ENCODE measurements at places on chromosomes 12 and 14.

GRCh38 chr14:29900609-29901350, 26.9 kb downstream of the PRKD1 start:
- DNase-seq, result no peak

DNA sequence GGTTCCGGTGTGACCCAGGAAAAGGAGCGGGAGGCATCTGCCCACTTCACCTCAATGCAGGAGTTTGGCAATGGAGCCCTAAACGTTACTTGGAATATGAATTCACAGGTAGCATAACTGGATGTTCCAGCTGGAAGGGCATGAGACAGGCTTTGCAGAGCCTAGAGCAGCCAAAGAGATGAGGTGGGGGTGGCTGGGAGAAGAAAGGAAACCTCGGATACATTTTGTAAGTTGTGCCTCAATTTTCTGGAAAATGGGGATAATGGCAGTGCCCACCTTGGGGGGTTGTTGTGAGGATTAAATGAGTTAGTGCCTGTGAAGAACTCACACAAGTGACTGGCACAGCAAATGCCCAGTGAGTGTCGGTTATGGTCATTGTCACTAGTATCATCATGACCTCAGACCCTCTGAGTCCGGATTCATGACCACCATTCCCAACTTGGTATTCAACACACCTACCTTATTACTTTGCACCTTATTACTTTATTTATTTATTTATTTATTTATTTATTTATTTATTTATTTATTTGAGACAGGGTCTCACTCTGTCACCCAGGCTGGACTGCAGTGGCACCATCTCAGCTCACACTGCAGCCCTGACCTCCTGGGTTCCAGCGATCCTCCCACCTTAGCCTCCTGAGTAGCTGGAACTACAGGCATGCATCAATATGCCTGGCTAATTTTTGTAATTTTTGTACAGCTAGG, 56.0 kb downstream of the CLMN start:
- DNase-seq, result no peak

DNA sequence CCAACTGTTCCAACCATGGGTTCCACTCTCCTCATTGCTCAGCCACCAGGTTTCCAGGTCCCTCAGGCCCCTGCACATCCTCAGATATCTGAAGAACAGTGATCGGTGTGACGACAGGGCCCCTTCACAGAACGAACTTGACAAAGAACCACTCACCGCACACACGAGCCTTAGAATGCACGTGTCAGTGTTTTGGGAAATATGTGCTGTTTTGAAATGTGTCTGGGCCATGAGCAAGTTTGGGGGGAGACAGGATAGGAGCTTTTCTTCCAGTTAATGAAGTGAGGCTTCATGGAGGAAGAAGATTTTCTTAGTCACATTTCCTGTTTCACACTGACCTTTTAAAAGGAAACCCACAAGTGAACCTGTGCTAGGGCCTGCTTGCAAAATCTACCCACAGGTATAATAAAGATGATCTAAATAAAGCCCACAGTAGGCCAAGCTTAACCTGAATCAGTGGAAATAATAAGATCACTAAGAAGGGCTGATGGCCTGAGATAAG, 58.6 kb downstream of the ZFP36L1 start:
- DNase-seq, result no peak

DNA sequence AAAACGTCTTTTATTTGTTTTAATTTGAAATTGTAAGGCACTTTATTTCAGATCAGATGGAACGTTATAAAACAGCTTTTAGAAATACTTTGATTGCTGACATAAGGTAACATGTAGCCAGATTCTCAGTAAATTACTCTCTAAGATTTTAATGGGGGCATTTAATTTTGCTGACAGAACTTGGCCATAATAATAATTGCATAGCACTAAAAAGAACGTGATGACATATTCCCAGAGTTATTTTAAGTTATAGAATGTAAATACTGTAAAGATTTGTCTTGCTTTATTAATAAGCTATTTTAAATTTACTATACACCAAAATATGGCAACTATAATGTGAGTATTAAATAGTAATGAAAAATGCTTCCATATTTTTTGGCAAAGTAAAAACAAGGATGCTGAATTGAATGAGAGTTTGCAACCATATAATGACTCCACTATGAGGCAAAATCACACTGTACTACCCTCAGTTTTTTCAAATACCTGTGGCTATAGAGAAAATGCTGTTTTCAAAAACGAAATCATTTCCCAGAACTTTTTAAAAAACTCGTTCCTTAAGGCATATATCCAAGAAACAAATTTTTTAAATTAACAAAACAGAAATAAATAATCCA, 876 bp downstream of the LUM start:
- DNase-seq, result no peak

DNA sequence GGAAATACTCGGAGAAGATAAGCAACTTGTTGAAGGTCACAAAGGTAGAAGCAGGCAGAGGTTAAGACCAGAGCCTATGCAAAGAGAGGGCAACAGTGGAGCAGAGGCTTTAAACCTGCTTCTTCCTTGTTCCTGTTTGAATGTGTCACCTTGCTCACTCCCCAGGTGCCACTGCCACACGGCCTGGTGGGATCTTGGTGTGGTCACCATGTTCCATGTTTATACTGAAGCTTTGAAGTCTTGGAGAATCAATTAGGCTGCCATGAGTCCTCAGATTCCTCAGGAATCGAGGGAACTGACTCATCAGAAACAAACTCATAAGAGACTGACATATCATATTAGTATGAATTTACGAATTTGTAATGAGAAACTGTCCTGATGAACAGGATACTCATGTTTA, 46.8 kb downstream of the IQSEC3 start:
- DNase-seq, result no peak

DNA sequence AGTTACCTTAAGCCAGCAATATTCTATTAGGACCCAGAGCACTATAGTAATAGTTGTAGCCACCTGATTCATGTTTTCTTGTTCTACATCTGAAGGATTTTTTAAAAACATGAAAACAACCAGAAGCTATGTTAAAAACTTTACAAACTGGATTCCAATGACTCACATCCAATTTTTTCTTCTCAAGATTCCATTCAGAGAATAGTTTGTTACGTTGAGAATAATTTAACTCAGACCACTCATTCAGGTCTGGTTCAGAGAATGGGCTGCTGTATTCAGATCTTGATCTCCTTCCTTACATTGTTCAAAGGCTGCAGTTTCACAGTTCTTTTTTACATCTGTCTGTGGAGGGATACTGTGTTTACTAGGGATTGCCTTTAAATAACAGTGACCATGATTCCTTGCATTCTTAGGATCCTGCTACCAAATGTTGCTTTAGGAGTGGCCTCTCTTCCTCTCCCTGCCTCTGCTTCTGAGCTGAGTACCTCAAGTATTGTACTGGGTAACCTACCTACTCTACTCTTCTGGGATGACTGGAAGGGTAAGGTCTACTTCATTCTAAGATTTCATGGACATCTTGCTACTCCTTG, 448.0 kb upstream of the FBXO33 start:
- DNase-seq, result no peak

DNA sequence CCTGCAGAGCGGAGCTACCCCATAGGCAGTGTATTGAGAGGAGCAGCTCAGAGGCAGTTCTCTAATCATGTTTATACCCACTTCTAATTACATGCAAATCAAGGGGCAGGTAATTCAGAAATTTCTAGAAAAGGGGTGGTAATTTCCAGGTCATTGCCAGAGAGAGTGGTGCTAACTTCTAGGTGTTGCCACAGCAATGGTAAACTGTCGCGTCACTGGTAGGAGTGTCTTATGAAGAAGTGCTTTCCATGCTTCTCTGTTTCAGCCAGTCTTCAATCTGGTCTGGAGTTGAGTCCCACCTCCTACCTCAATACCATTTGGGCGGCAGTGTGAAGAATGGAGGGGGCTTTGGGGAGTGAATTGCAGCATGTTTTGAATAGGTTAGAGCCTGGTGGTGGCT, 8.5 kb upstream of the AMN1 start:
- DNase-seq, result no peak

DNA sequence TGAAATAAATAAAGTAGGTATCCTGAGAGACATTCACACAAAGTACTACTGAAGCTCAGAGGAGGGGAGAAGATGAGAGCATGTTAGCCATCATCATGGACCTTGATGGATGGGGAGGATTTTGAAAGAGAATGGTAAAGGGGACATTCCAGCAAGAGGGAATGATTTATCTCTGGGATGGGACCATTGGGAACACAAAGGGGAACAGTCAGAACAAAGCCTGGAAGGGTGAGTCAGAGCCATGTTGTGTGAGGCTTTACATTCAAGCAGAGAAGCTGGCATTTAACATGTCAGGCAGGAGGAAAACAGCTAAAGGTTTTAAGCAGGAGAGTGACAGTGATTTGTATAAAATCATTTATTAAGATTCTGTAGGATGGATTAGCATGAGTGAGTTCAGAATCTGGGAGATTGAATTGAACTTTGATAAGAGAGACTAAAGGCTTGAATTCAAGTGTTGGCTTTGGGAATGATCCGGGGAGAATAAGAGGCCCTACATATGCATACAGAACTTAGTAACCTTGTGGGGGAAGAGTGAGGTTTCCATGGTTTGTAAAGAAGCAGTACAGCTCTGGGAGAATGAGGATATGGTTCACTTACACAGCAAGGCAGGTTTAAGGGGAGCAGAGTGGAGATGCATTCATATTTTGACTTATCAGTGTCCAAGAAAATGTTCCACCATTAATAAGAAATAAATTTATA, 174.4 kb downstream of the SYT10 start:
- no peak for DNase-seq

- DNase-seq, result no peak
These were observed 23.4 kb upstream of the ATXN7L3B start for GRCh38 chr12:74514098-74514872.

DNA sequence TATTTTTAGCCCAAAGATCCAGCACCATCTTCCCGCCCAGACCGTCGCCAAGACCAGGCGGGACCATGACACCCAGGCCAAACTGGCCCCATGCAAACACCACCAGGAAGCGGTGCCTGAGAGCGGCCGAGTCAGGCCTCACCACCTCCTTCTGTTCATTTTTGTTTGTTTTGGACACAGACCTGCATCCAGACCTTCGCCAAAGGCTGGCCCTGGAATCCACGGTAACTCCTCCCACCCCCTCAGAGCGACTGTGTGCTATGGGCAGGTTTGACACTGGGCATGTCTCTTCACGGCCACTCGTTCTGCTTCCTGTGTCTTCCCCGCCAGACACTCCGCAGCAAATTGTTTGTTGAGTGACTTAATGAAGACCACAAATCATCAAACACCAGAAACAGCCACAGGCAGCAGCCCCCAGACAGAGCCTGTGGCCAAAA, 47.1 kb downstream of the NCOR2 start:
- DNase-seq, result no peak

GRCh38 chr12:28440081-28440608, 249.9 kb downstream of the CCDC91 start:
- no peak for DNase-seq

DNA sequence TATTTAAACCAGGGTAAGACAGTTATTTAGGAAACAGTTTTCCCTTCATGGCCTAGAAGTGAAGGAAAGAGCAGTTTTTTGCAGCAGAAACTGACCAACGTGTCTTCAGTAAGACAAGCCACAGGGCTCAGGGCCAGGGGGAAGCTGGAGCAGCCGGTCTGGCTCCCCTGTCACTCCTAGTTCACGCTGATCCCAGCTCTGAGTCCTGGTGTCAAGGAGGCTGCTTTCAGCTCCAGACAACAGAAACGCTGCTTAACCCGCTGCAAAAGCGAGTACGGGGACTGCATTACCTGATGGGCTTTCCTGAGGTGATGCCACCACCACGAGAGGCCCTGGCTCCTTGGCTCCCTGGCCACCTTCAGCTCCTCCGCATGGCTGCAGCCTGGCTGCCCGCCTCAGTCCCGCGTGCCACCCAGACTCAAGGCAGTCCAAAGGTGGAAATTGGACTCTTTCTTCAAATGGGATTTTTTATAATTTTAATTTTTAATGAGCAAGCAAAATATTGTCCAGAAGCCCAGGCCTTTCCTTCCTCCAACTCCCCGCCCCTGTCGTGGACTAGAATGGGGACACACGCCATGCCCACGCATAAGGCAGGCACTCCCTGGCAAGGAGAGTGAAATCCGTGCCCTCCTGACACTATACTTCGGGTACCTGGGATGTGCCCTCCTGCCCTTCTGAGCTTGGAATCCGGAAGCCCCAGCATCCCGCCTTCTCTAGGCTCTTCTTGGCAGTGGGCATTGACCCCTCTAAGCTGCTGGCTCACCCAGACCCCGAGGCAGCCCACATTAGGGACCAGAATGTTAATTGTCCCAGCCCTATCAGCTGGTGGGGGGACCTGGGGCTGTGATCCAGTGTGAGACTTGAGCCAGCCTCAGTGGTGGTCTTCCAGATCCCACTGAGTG, 85.0 kb downstream of the PAPOLA start:
- DNase-seq, result no peak

- DNase-seq, result no peak
These were observed 49.8 kb upstream of the USP15 start for GRCh38 chr12:62210422-62210821.

- DNase-seq, result no peak
These were observed 201.6 kb downstream of the PAX9 start for GRCh38 chr14:36863271-36863670.

DNA sequence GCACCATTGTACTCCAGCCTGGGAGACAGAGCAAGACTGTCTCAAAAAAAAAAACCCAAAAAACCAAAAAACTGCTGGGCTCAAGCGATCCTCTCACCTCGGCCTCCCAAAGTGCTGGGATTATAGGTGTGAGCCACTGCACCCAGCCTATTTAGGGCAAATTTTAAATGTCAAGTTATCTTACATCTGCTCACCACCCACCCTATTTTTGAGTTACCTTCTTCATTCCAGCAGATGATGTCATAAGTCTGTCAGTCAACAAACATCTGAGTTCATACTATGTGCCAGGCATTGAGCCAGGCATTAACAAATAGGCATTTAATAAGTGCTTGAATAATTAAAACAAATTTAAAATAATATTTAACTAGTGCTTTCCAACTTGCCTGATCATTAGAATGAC, 21.5 kb downstream of the BATF start:
- DNase-seq, result no peak

GRCh38 chr14:91841065-91841464, 26.3 kb downstream of the TC2N start:
- no peak for DNase-seq

DNA sequence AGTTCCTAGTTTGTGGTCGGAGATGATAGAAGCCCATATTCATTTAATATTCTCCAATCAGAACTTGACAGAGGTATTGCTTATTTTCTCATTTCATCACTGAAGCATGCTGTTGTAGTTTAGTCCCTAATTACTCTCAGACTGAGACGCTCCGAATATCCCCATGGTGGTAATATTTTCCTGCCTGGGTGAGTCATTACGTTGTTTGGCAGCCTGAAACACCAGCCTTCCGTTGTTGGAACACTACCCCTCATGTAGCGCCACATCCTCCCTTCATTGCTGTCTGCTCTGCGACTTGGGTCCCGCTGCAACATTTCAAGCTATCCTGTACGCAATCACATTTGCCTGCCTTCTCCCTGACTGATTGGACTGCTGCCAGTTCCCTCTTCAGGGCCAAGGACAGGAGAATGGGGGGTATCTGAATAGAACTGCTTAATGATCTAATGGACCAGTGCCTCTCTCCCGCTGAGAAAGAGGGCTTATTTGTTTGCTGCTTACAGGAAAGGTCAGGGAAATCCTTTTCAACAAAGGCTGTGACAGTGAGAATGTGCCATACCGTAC, 369.1 kb downstream of the NPAS3 start:
- no peak for DNase-seq
